ENCODE measurements at places on chromosomes 12 and 14. TPM values are rescaled to one million over a fixed set of nuclear protein-coding genes. Genes with fewer than 3 reads are reported as not detected.
A peak's percentile ranks its signal among the peaks of the same experiment; 100 is the strongest.

The KRT72 gene
- 11.6 TPM for total RNA-seq

- no peaks in the 10 kb centered on the region for H3K27me3 ChIP-seq
- H3K36me3 ChIP-seq, result no peaks in the 10 kb centered on the region
- peak overlapping the region; percentile 85 for H3K4me3 ChIP-seq
- DNase-seq, result no peak
- peaks cover 21% of the 10 kb centered on the region for H3K4me1 ChIP-seq
Measured at GRCh38 chr12:69284131-69284530, 44.8 kb downstream of the CPSF6 start.

DNA sequence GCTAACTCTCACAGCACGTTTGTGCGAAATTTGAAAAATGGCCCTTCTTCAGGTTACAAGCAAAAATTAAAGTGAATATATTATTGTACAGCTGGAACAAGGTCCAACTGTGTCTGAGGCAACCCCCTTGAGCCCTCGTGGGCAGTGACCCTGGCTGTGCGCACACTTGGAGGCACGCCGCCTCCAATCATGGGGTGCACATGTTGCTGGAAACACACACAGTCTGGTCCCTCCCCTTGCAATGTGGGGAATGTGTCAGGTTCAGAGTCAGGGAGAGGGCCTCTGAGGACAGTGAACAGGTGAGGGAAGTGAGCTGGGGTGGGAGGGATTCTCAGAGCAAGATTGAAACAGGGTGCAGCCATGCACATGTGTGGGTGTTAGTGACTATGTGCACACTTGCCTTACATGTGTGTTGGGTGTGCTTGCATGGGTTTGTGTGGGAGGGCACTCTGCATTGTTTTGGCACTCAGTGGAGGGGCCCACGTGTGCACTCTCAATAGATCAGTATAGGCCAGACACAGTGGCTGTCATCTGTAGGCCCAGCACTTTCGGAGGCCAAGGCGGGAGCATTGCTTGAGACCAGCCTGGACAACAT, 9.6 kb downstream of the TSPAN9 start:
- no peak overlapping the region for H3K4me3 ChIP-seq
- peaks cover 3% of the 10 kb centered on the region for H3K27me3 ChIP-seq
- DNase-seq, result no peak
- no peak overlapping the region for H3K27ac ChIP-seq
- no peaks in the 10 kb centered on the region for H3K4me1 ChIP-seq
- no peaks in the 10 kb centered on the region for H3K36me3 ChIP-seq

The PELI2 gene
- 13.1 TPM for total RNA-seq

The SERPINA3 gene
- not detected for total RNA-seq

All from naive thymus-derived CD8-positive, alpha-beta T cell (primary cell).